ENCODE measurements at places on chromosomes 3 and 15.

- DNase-seq, result no peak
Observed at GRCh38 chr15:66288551-66289185, 4.7 kb upstream of the DIS3L start.

- no peak for DNase-seq
Observed at GRCh38 chr3:59084583-59084982, 34.8 kb upstream of the CFAP20DC start.

- no peak for DNase-seq
Observed at GRCh38 chr3:170531657-170532335, 54.1 kb downstream of the SLC7A14 start.

DNA sequence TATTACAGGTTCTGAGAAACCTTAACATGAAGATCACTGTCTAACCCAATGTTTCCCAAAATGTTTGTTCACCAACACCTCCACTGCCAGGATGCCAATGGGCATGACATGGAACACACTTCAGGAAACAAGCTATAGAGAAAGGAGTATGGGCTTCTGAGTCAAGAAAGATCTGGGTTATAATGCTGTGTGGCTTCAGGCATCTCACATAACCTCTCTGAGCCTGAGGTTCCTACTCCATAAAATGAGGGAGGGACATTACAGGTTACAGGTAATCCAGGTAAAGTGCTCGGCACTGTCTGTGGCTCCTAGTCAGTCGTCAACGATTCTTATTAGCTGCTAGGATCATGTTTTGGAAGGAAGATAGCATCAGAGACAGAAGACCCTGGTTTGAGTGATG is 126.4 kb upstream of the SMAD3 start:
- no peak for DNase-seq

DNA sequence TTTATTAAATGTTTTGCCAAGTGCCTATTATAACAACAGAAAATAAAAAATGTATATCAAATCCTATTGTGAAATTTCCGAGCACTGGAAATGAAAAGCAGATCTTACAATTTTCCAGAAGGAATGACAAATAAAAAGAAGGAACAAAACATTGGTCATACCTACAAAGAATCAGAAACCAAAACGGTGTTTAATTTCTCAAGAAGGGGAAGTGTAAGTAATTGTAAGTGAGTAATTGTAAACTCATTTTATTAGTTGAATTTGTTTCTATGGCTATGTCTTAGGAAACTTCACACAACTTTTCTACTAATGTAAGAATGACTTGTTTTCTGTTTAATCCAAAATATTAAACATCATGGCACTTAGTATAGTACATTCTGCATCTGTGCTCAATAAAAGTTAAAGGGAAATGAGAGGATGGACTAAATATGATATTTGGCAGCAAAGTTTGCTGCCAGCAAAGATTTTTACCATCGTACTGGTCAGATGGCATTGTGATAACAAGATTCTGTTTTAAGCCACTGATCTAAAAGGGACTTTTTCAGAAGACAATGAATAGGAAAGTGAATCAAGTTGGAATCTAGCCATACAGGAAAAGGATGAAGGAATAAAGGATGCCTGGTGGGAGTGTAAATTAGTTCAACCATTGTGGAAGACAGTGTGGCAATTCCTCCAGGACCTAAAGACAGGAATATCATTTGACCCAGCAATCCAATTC is 232.4 kb downstream of the NFKBIZ start:
- DNase-seq, result no peak

DNA sequence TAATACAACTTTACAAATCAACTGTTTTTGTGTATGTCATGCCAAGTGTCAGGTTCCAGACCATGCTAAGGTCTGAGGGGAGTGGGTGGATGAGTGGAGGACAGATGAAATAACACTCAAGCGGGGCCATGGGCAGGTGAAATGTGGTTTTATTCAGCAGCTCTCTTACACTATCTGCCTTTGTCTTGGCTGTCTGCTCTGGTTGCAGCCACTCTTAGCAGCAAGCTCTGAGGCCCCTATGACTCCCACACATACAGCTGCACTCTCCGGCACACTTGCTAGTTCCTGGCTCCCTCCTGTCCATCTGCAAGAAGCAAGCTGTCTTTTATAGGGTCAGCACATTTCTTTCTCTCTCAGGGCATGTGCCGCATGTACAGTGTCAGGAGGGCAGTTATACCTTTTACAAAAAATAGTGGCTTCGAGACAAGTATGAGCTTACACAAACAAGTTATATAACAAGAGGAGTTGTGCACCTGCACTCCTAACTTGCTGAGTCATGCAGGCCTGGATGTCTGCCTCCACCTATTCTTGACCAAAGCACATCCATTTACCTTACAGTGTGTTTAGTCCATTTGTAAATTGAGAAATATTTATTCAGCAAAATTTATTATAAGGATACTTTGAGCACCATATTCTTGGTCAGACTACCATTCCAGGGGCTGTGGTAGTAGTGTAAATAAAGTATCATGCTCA is 683.7 kb upstream of the CBLB start:
- DNase-seq, result no peak

GRCh38 chr15:65642594-65642993 is 20.9 kb downstream of the SLC24A1 start:
- no peak for DNase-seq

- peak; percentile 88 for DNase-seq
Observed at GRCh38 chr3:44729384-44729910, at the start of gene ZNF501. ZNF501 (plus strand) TSS chr3:44729635; CDS start chr3:44734422, 4,787 bp downstream.

DNA sequence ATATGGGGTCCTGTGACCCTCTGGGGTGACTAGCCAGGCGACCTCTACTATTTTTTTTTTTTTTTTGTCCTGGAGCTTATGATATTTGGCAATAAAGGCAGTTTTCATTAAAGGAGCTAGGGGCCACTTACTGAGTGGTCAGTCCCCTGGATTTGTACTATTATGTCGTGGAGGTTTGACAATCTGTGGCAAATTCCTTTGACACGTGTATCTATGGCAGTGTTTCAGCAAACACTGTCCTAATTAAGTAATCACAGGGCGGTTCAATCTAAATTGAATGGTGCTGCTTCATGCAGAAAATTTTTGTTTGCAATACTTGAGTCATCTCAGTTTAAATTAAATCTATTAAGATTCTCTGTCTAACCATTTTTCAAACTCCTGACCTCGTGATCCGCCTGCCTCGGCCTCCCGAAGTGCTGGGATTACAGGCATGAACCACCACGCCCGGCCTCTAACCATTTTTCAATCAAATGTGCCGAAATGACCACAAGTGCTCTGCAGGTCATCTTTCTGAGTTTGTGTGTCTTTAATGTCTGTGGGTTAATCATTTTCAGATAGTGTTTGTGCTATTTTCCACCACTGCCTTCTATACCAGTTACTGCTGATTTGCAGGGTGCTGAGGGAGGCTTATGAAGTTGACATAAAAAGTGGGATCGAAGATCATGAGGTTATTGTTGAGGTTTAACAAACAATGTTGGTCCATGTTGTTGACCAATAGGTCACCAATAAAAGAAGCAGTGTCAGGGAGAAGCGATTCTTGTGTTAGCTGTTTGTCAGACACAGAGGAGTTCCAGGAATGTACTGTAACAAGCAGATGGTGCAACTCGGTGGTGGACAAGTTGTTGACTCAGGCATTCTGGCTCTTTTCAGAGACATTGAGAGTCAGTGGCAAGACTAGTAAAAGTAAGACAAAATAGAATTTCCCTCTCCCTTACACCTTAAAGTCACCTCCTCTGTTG is 18.6 kb upstream of the SLC2A2 start:
- DNase-seq, result no peak

DNA sequence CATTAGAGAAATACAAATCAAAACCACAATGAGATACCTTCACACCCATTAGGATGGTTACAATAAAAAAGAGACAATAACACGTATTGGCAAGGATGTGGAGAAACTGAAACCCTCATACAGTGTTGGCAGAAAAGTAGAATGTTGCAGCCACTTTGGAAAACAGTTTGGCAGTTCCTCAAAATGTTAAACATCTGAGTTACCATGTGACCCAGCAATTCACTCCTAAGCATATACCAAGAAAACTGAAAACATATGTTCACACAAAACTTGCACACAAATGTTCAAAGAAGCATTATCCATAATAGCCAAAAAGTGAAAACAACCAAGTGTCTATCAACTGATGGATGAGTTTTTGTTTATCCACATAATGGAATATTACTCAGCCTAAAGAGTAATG is 166.9 kb upstream of the FAM3D start:
- DNase-seq, result no peak

DNA sequence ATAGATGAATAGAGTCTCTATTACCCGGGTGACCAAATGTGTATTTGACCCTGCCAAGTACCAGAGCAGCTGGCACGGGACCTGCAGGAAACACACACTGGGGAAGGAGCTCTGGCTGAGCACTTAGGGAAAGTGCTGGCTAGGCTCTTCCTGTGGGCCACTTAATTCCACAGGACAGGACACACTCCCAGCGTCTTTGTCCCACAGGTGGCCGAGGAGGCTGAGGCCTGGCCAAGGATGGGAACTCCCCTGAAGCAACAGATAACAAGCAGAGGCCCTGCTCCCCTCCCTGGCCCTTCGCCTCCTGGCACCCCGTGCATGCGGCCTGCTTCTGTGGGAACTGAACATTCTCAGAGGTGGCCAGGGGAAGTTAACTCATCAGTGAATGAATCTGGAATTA is 180.8 kb downstream of the ATP10A start:
- DNase-seq, result no peak

GRCh38 chr3:23648996-23649395 is 156.8 kb upstream of the UBE2E1 start:
- no peak for DNase-seq

DNA sequence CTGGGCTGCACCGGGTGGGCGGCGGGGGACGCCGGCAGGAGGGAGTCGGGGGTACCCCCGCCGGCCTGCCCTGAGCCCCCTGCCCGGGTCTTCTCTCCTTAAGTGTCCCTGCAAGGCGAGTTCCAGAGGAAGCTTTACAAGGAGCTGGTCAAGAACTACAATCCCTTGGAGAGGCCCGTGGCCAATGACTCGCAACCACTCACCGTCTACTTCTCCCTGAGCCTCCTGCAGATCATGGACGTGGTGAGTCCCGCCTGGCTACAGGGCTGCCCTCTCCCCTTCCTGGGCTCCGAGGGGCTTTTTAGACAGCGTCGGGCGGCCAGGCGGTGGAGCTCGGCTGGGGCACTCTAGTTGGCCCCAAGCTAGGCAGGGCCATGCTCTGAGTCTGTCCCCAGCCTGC is 480 bp downstream of the CHRNA7 start:
- peak; percentile 8 for DNase-seq

GRCh38 chr3:58164199-58164879 is 46.4 kb downstream of the DNASE1L3 start:
- no peak for DNase-seq

GRCh38 chr3:15511156-15511555 is 10.3 kb downstream of the COLQ start:
- no peak for DNase-seq

- no peak for DNase-seq
Observed at GRCh38 chr15:60733196-60733595, 254.3 kb upstream of the ICE2 start.

GRCh38 chr15:66941108-66941711 is 124.2 kb upstream of the SMAD3 start:
- DNase-seq, result no peak

GRCh38 chr15:74664028-74664616 is 31.7 kb downstream of the EDC3 start:
- no peak for DNase-seq

GRCh38 chr3:145692751-145693150 is 468.2 kb downstream of the PLOD2 start:
- peak; percentile 16 for DNase-seq

- DNase-seq, result no peak
Observed at GRCh38 chr3:154148541-154148940, 27.4 kb downstream of the ARHGEF26 start.

GRCh38 chr3:65641045-65641444 is 397.7 kb downstream of the MAGI1 start:
- no peak for DNase-seq

DNA sequence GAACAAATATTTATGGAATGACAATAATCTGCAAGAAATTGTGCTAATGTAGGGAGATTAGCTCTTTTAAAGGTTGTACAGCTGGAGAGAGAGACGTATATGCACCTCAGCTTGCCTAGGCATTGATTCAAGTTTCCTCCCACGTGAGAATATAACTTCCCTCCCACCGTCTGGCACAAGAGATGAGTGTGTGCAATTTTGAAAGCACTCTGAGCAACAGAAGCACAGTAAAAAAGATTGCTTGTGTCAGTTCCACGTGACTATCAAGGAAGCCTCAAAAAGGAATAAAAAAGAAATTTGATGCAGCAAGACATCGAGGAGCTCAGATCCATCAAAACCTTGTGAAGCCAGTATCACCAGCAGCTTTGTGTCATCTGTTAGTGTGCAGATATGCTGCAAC is 435.3 kb downstream of the TUSC7 start:
- DNase-seq, result no peak

GRCh38 chr15:89839167-89839810 is 24.6 kb upstream of the ANPEP start:
- DNase-seq, result no peak

DNA sequence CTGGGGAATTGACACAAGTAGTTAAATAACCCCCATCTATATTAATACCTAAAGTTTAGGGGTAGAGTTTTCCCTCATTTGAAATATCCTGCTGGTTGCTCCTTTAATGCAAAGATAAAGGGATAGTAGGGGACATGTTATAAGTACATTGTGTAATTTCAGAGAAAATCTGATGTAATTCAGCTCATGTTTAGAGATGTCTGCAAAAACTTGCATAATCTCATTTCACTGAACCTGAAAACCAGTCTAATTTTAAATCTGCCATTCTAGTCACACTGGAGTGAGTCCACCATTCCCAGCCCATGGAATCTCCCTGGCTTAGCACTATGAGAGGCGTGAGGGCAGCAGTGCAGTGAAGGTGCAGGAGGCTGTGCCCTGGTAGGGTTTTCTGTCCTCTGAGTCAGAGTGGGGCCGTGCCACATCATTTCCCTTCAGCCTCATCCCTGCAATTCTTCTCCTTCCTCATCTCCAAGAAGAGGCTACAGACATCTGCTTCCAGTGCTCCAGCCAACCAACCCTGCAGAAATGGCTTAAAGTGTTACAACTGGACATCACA is 246.3 kb upstream of the UMPS start:
- DNase-seq, result no peak

DNA sequence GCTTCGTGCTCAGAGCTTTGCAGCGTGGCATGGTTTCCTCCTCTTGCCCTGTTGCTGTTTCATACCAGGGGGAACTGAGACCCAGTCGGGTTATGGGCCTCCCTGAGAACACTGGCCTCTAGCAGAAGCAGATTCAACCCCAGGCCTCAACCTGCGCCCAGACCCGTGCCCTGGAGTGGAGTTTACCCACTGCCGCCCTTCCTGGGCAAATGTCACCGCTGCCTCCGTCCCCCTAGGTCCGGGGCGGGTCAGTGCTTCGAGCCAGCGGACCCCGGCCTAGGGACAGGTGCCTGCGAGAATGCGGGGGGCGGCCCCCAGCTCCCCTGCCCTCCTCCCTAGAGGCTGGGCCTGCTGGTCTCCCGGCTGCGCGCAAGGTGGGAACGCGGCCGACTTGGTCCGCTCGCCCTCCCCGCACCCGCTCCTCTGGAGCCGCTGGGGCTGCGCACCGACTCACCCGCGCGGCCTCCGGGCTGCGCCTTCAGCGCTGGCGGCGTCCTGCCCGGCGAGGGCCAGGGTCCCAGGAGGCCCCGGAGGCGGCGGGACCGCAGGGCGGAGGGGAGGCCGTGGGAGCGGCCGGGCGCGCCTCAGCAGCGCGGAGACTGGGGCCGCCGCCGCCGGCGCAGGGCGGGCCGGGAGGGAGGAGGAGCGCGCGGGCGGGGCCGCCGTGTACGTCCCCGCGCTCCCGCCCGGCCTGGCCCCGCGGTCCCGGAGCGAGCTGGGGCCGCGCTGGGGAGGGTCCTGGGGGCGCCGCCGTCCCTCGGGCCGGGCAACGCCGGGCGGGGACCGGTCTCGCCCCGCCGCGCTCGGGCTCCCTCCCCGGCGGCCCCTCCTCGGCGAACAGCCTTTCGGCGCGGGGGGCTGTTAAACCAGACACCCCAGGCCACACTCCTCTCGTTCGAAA is at the start of gene PIGZ:
Gene PIGZ, minus strand, starts transcription at position 601 of the 901 bp plus-strand sequence. CDS start 16,802 bp downstream, outside the sequence.
- DNase-seq, result peak; percentile 79

Data from hematopoietic multipotent progenitor cell treated with erythropoietin and hydrocortisone succinate and interleukin-3 and kit ligand, for 4 days (in vitro differentiated cells).